Naive thymus-derived CD4-positive, alpha-beta T cell (primary cell): ENCODE measurements at places on chromosomes 13 and 19. TPM values are rescaled to one million over a fixed set of nuclear protein-coding genes. Genes with fewer than 3 reads are reported as not detected.

- no peak for DNase-seq
Measured at GRCh38 chr19:11504502-11505031, 1.1 kb downstream of the ZNF653 start.

GRCh38 chr13:109345433-109345941 is 440.9 kb downstream of the IRS2 start:
- DNase-seq = no peak

NLRP9 gene
- not detected in 2 replicates for total RNA-seq

DNA sequence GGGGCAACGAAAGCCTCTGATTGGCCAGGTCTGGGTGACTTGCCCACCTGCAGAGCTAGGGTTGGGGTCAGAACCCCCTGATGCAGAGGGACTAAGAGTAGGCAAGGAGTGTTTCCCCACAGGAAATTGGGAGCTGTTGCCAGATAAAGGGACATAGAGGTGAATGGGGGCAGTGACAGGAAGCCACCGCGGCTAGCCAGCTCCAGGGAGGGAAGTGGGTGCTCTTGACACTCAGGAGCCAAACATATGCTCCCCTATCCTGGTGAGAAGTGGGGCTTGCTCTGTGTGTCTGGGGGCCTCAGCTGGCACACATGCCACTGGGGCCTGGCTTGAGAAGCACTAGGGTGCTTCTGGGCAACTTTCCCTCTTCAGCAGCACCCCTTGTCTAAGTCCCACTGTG is 26.0 kb downstream of the WDR88 start:
- DNase-seq = no peak

NLRP4 gene
- total RNA-seq = not detected

ZNF865 gene
- total RNA-seq = 20.4 TPM

DNA sequence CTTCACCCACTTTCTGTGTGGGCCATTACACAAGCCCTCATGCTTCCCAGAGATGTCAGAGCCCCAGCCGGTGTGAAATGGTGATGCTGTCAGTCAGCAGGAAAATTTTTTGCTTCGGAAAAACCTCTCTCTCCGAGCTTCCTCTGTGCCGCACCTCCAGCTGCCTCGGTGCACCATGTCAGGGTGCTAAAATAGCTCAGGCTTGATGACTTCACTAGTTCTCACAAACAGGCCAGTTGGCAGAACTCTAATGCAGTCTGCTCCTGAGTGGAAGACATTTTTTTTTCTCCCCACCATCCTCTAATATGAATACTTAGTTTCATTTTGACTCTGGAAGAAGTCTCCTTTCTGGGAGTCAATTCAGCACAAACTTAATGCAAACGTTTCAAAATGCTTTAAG is 71.3 kb downstream of the KLF12 start:
- no peak for DNase-seq

FCAR gene
- not detected in 2 replicates for total RNA-seq

DNA sequence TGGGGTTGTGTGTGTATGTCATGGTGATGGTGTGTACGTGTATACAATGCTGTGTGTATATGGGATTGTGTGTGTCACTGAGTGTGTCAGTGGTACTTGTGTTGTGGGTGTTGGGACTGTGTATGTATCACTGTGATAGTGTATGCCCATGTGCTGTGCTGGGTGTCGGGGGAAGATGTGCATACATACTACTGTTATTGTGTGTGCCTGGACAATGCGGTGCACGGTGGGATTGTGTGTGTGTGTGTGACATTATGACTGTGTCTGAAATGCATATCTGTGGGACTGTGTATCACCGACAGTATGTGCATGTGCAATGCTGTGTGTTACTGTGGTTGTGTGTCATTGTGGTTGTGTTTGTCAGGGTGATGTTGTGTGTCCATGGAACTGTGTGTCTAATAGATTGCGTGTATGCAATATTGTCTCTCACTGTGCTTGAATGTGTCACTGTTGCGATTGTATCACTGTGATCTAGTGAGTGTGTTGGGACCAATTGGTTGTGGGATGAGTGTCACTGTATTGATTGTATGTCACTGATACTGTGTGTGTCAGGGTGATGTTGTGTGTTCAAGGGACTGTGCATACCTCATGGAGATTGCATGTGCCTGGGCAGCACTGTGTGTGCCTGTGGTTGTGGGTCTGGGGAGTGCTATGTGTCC is 11.0 kb upstream of the BBC3 start:
- DNase-seq = peak; percentile 35

KLF5 gene
- 5.7 TPM for total RNA-seq
